DND-41 (cell line): ENCODE measurements at places on chromosomes 7 and 10.

GRCh38 chr7:122485856-122486255 is 181.3 kb upstream of the FEZF1 start:
- H3K4me1 ChIP-seq: no peaks in the 10 kb centered on the region
- DNase-seq: no peak
- no peaks in the 10 kb centered on the region for H3K36me3 ChIP-seq
- no peaks in the 10 kb centered on the region for H3K27me3 ChIP-seq
- H3K27ac ChIP-seq: no peak overlapping the region

DNA sequence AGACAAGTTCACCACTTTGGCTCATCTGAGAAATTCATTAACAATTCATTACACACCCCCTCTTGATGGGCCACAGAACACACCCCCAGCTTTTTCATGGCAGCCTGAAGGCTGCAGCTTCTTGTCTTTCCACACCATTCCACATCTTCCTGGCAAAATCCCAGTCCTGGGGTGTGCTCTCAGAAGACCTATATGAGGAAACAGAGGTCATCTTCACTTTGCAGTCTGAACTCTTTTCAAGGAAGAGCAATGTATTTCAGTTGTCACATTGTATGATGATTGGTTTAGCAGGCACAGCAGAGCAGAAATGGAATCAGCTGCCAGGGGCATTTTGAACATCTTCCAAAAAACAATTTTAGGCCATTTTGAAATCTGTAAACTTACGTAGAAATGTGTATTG is 7.8 kb upstream of the LRRC27 start:
- DNase-seq: no peak
- H3K4me3 ChIP-seq: no peak overlapping the region
- peaks cover 6% of the 10 kb centered on the region for H3K4me1 ChIP-seq
- peaks cover 12% of the 10 kb centered on the region for H3K36me3 ChIP-seq

DNA sequence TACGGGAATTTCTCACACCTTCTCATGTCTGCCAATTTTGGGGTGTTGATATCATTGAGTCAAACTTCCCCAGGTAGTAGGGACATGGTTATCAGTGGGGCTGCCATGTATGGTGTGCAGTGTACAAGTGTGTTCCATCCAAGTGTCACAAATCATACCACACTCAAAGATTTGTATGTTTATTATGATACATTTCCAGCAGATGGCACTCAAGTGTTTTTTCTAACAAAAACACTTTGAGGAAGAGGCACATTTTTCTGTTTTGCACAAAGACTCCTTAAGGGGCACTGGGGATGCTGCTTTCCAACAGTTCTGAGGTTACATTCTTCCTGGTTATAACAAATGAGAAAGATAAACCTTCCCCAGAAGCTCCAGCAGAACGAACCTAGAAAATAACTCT is 414.5 kb downstream of the REEP3 start:
- H3K4me3 ChIP-seq: no peak overlapping the region
- no peak for DNase-seq
- H3K27ac ChIP-seq: no peak overlapping the region
- H3K4me1 ChIP-seq: no peaks in the 10 kb centered on the region

DNA sequence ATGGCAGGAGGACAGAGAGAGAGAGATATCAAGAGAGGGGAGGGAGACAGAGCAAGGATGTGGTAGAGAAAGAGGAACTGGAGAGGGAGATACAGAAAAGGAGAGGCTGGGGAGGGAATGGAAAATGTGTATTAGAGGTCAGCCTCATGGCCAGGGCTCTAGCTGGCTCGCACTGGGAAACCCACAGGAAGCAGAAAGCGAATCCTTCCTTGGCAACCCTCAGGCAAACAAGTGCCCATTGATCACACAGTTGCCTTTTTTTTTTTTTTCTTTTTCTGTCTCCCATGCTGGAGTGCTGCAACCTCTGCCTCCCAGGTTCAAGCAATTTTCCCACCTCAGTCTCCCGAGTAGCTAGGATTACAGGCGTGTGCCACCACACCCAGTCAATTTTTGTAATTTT is 391.2 kb downstream of the TYW1 start:
- H3K4me3 ChIP-seq: no peak overlapping the region
- no peak overlapping the region for H3K27ac ChIP-seq
- no peaks in the 10 kb centered on the region for H3K4me1 ChIP-seq
- DNase-seq: no peak
- H3K36me3 ChIP-seq: no peaks in the 10 kb centered on the region

GRCh38 chr7:92613214-92613613 is 23.0 kb upstream of the FAM133B start:
- H3K4me3 ChIP-seq: no peak overlapping the region
- H3K27me3 ChIP-seq: no peaks in the 10 kb centered on the region
- H3K36me3 ChIP-seq: peaks cover 94% of the 10 kb centered on the region
